ENCODE measurements at places on chromosomes 1 and 21.

GRCh38 chr1:88661188-88661587 is 22.9 kb upstream of the PKN2 start:
- no peak for DNase-seq

DNA sequence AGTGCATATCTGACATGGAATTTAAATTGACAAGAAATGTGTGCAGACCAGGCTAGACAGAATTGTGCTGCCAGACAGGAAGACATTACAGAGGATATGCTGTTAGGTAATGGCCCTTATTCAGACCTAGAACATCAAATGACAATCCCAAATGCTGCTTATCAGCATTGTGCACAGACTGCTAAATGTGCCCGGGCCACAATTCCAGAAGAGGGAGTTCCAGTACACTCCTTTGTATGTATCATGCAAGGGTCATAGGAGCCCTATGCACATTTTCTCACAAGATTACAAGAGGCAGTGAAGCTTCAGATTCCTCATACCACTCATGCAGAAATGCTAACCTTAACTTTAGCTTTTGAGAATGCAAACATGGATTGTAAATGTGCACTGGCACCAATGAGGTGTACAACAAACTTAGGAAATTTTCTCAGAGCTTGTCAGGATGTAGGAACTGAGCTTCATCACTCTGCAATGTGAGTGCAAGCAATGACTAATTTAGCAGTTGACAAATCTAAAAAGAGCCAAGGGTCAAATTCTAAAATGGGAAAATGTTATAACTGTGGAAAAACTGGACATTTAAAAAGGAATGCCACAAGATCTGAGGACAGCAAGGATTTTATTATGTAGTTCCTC is 273.5 kb downstream of the COL11A1 start:
- DNase-seq, result no peak

- DNase-seq, result no peak
Observed at GRCh38 chr1:229011022-229011421, 259.9 kb upstream of the RAB4A start.

- DNase-seq, result no peak
Observed at GRCh38 chr1:189522441-189522840, 955.2 kb downstream of the BRINP3 start.

DNA sequence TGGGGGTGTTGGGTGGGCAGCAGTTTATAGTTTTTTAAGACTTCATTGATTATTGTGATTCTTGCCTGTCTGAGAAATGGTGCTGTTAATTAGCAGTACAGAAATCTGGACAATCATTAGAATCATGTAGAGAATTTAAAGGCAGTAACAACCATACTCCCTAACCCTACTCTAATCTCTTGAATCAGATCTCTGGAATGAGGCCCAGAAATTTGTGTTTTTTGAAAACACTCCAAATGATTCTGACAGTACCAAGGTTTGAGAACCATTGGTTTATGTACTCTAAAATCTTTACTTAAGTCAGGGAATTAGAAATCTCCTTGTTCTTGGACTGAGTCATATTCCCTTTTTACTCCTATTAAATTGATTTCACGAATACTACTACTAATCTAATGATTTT is 24.0 kb downstream of the FNBP1L start:
- no peak for DNase-seq

DNA sequence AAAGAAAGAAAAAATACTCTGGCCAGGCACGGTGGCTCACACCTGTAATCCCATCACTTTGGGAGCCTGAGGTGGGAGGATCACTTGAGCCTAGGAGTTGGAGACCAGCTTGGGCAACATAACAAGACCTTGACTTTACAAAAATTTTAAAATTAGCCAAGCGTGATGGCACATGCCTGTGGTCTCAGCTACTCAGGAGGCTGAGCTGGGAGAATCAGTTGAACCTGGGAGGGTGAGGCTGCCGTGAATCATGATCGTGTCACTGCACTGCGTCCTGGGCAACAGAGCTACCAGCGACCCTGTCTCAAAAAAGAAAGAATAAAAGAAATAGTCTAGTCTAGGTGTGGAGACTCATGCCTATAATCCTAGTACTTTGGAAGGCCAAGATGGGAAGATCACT is 22.3 kb downstream of the RRP1B start:
- DNase-seq, result no peak

DNA sequence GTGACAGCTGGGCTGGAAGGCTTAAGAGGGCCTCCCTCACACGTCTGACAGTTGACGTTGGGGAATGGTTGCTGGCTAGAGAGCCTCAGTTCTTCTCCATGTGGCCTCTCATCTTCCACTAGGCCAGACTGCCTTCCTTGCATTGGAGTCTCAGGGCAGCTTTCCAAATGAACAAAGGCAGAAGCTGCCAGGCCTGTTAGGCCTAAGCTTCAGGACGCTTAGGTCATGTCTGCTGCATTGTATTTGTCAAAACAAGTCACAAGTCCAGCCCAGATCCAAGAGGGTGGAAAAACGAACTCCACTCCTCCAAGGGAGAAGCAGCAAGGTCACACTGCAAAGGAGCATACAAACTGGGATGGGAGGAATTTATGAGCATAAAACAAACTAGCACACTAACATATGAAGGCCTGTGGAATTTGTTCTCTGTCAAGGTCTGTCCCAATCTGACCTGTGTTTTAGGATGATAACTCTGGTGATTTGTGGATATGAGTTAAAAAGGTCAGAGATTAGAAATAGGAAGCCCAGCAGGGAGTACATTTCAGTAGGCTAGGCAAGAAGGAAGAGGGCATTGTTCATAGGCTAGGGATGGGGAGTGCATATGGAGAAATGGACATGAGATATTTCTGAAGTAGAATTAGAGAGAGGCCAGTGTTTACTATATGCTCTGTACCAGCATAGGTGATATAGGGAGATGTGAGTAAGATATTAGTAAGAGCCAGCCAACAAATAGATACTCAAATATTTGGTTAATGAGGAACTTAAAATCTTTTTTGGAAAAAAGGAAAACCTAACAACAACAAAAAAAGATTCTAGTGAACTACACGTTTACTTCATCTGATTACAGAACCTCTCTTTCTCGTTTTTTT is 29.1 kb upstream of the CNN3 start:
- no peak for DNase-seq

DNA sequence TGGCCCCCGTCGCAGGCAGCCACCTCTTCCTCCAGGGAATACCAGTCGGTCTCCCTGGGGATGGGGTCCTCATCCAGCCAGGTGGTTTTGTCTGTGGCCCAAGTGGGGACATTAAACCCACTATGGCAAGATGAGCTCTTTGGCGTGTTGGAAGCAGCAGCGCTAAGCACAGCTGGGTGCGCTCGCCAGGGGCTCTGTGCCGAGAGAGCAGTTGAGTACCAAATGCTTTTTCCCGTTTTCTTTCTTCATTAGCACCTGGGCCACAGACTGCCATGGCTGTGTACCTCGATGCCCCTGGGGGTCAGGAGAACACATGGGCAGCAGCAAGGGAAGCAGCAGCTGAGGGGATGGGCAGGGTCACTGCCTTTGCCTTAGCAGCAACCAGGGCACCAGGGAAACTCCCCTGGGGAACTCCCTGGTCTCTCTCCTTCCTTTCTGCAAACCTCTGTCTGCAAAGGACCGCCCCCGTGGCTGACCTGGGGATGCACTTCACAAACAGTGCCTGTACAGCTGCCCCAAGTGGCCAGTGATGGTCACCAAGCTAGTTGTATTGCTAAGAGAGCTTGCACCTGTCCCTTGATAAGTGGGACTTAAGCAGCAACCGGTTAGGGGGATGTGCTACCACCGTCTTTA is 31.1 kb downstream of the EDARADD start:
- DNase-seq, result no peak

- no peak for DNase-seq
Observed at GRCh38 chr1:86852782-86853408, 61.0 kb downstream of the SELENOF start.

DNA sequence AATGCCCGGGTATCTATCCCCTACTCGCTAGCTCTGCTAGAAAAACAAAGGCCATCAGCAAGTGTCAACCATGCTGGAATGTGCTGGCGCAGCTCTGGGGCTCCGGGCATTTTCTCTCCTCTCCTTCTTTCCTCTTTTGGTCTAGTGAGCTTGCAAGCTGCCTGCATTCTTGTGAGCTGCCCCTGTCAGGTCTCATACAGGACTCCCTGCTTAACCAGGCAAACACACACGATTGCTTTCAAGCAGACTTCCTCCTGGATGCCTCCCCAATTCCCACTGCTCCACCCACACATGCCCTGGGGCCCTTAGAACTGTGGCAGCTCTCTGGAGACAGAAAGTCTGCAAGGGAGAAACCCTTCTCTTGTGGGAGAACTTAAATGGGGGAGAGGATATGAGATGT is 35.7 kb upstream of the SUCO start:
- DNase-seq, result no peak

GRCh38 chr1:232627171-232627570 is 2.8 kb downstream of the SIPA1L2 start:
- DNase-seq, result no peak

DNA sequence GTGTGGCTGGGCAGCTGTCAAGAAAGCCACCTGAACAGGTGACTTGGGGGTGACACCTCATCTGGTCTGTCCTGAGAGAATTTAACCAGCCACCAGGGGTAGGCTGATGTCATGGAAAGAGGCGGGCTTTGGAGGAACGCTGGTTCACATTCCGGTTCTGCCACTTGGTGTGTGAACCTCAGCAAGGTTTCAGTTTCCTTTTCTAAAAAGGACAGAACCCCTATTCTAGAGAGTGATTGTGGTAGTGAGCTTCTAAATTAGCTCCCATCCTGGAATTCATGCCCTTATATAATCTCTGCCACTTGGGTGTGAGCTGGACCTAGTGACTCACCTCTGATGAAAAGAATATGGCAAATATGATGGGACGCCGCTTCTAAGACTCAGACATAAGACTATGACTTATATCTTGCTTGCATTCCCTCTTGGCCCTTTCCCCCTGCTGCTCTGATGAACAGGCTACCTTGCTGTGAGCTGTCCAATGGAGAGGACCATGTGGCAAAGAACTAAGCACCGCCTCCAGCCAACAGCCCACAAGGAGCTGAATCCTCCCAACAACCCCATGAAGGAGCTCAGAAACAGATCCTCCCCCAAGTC is 332.1 kb downstream of the RRAGC start:
- DNase-seq, result no peak

DNA sequence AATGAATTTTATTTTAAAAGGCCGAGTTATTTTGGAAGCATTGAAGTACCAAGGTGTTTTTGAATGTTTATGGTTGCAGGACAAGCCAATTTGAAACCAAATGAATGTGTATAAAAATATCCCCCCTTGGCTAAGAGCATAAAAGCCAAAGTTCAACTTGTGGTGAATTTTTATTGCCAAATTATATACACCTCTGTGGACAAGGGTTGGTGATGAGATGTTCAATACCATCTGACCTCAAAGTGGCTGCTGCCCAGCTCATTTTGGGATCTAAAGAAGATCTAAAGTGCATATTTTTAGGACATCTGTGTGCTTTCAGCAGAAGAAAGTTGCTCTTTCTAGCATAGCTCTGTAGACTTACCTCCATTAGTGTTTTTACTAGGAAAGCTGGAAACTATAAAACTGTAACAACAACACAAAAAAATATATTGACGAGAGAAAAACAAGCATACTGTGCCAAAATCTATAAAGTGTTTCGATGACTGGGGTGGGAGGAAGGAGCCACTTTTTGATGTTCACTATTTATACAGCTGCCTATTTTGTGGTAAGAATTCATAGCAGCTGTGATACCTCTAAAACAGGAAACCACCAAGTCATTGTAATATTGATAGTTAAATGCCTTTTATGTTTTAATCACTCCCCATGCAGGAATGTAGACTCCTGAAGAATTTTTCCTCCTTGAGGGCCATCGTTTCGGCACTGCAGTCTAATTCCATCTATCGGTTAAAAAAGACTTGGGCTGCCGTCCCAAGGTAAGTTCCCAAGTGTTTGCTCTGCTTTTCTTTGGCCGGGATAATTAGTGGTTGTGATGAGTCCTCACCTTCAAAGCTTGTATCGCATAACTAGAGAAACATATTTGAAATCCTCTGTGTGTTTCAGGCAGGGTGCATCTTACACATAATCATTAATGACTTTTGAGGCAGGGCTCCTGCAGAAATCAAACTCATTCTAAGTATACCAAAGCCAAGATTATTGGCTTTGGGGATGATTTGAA is 83.2 kb downstream of the RGL1 start:
- DNase-seq, result no peak

DNA sequence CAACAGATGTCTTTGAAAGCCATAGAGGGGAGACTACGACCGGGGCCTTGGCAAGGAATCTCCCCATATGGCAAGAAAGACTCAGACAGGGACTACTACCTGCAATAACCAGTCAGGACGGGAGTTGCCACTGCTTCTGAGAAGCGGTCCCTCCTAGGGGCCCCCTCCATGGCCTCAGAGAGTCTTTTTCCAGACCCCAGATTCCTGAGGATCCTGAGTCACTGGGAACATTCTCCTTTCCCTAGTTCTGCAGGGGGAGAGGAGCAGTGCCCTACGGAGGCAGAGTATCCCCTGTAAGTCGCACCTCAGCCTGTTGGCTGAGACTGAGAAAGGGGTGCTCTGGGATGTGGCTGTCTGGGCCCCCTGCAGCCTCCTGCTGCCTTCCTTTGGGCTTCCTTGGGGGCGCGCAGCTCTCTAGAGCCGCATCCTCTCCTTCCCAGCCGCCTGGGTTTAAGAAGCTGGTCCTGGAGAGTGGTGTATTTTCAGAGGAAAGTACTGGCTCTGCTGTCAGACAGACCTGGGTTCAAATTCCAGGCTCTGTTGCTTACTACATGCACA is 7.8 kb downstream of the GLIS1 start:
- no peak for DNase-seq

GRCh38 chr1:25683731-25684130 is 67.1 kb downstream of the MAN1C1 start:
- DNase-seq, result no peak

DNA sequence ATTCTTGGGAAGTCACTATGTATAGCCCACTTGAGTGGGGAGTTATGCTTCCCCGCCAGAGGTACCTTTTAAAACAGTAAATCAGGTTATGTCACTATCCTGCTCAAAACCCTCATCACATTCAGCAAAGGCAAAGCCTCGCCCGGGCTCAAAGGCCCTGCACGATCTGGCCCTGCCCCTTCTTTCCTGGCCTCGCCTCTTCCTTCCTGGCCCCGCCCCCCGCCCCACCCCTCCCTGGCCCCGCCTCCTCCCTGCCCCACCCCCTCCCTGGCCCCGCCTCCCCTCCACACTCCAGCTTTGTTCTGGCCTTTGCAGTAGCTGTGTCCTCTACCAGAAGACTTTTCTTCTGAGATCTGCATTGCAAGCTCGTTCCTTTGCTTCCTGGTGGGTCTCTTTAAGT is 6.6 kb downstream of the LDLRAD2 start:
- DNase-seq, result no peak
